ENCODE measurements at places on chromosomes 4 and X.

DNA sequence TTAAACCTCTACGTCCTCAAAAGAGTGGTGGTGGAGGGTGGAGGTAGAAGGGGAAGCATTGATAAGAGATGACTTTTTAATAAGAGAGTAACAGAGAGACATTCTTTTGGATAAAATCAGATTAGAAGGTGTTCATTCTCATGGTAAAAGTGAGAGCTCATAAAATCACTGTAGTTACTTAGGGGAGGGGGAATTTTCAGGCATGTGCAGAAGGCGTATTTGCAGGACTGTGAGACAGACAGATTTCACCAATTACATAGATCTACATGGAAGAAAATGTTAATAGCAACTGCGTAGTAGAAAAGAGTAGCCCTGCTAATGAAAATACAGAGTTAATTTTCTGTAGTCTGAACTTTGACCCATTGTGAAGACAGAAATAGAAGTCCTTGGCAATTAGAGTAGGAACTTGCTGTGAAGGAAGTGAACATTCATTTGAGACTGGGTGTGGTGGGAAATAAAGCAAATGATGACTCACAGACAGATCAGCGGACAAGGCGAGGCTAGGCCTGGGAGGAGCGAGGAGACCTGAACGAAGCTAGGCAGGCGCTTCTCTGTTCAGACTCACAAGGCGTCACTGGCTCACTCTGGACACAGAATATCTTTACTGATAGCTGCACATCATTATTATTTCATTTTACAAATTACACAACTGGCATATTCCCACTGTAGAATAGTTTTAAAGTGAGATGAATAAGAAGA is 57.2 kb upstream of the FAM9C start:
- peak; percentile 73 for DNase-seq

- DNase-seq, result no peak
These were observed 28.1 kb downstream of the KIT start for GRCh38 chr4:54685810-54686209.

DNA sequence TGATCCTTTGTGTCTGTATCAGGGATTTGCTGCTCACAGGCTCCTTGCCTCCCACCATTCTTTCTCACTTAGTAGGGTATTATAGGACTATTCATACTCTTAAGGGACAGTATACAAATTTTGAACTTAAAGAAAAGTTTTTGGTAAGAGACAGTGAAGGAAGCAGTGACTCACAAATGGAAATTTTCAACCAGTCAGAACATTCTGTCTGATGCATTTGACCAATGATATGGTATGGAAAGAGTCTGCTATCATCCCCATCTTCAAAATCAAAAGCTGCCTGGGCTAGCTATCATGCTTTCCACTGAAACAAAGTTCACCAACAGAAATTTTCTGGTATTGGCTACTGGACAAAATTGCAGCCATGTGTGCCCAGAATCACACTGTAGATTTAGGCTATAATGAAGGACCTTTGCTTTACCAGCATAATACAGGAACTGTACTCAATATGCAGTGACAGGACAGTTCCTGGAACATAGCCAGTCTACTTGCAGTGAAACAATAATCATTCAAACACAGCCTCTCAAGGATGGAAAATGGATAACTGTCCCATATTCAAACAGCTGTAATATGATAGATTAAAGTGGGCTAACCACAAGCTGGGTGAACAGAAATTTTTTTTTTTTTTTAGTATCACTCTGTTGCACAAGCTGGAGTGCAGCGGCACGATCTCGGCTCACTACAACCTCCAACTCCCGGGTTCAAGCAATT is 109.0 kb upstream of the ACSL4 start:
- peak; percentile 63 for DNase-seq

GRCh38 chrX:150088766-150089518 is 150.7 kb upstream of the EOLA2 start:
- DNase-seq, result no peak

- no peak for DNase-seq
These were observed 96.1 kb downstream of the PHKA2 start for GRCh38 chrX:18887825-18888212.

- peak; percentile 14 for DNase-seq
These were observed 586 bp downstream of the BCAP31 start for GRCh38 chrX:153723351-153724251.

DNA sequence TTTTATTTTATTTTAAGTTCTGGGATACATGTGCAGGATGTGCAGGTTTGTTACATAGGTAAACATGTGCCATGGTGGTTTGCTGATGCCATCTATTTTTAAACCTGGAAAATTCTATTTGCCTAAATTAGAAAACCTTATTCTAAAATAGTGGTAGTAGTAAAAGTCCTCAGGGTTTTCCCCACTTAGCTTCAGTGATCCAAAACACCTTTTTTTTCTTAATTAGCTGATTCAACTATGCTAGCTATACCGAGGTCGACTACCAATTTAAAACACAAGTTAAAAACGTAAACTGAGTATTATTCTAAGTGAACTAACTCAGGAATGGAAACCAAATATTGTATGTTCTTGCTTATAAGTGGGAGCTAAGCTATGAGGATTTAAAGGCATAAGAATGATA is 70.0 kb upstream of the IL13RA1 start:
- DNase-seq, result no peak

- DNase-seq, result peak; percentile 22
These were observed 508.4 kb upstream of the FTHL17 start for GRCh38 chrX:31580227-31580626.

GRCh38 chrX:19373351-19373891 is 29.7 kb downstream of the PDHA1 start:
- DNase-seq, result no peak

DNA sequence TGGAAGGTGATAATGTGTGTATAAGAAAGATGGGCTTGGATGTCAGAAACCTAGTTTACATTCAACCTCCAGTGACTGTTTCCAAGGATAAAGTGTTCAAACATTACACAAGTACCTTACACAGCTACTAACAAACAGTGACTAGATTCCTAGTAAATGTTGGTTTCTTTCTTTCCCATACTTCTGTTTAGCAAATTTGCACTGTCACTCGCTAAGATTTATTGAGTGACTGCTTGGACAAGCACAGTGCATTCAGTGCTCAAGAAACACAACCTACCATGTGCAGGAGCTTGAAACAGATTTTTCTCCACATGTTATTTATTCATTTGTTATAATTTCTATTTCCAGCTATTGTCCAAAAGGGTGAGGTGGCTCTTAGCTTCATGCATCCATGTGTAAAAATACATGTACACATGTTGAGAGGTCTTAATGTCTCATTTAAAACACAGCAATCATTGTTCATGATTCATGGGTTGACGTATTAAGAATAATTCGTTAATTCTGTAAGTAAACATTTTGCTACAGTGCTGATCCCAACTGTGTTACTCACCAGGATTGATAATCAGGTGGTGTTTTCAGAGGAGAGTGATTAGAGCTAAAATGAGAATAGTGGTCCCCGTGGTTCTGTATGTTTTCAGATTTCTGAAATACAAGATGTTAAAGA is 153.0 kb downstream of the DCLK2 start:
- DNase-seq, result no peak

DNA sequence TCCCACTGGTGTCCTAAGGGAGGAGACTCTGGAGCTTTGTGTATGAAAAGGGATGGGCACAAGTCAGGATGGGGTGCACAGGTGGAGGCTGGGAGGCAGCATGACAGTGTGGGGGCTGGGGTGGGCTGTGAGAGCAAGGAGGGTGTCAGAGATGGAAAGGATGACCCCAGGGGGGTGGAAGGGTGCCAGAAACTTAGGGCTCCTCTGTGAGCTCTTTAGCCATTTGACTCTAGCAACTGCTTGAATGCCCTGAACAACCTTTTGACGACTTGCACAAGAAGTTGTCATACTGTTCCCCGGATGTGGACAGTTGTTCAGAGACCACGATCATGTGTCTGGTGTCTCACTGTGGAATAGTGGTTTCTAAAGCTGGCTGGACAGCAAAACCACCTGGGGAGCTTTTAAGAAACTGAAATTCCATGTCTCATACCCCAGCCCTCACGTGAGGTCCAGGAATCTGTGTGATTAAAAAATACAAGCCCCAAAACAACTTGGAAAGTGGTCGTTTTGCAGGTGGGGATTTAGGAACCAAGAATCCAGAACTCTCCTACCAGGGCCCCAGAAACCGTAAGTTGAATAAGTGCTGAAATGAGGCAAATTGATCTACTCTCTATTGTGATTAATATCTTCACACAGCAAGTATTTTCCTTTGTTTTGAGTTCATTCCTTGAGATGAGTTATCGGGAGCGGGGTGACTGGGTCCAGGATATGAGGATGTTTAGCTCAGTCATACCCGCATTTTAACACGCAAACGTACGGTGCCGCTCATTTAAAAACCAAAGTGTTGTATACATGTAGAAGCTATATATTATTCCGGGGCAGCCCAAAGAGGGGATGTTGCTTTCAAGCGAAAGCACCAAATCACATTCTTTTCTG is 3.4 kb downstream of the RHOH start:
- peak; percentile 48 for DNase-seq

GRCh38 chrX:150051096-150051495 is 112.8 kb upstream of the EOLA2 start:
- no peak for DNase-seq

- DNase-seq, result peak; percentile 84
These were observed at the start of gene KLHL4 for GRCh38 chrX:87517571-87518141. KLHL4 (plus strand) TSS chrX:87517802; CDS start chrX:87517894, 92 bp downstream.

DNA sequence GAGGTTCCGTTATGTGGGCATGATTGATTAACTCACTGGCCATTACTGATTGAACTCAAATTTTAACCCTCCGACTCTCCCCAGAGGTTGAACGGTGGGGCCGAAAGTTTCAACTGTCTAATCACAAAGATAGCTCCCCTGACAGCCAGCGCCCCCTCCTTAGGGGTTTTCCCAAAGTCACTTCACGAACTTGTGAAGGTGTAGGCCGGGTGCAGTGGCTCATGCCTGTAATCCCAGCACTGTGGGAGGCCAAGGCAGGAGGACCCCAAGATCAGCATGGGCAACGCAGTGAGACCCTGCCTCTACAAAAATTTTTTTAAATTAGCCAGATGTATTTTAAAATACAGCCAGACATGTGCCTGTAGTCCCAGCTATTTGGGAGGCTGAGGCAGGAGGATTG is 39.8 kb upstream of the RBM47 start:
- DNase-seq, result no peak

- no peak for DNase-seq
These were observed 1304.0 kb downstream of the FAM133A start for GRCh38 chrX:94977986-94978385.

DNA sequence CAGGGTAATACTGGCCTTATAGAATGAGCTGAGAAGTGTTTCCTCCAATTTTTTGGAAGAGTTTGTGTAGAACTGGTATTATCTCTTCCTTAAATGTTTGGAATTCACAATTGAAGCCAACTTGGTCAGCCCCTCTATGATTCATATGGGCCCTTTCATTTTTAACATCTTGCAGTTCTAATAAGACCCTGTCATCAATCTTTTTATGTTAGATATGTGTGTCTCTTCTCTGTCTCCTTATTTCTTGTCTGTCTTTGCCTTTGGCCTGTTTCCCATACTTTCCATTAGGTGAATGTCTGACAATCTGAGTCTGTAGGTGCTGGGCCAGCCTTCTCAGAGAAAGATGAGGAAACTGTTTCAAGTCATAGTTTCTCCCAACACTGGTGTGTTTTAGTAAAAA is 88.7 kb downstream of the SLC16A2 start:
- DNase-seq, result peak; percentile 63

GRCh38 chr4:14176613-14177012 is 549.1 kb upstream of the BOD1L1 start:
- no peak for DNase-seq

DNA sequence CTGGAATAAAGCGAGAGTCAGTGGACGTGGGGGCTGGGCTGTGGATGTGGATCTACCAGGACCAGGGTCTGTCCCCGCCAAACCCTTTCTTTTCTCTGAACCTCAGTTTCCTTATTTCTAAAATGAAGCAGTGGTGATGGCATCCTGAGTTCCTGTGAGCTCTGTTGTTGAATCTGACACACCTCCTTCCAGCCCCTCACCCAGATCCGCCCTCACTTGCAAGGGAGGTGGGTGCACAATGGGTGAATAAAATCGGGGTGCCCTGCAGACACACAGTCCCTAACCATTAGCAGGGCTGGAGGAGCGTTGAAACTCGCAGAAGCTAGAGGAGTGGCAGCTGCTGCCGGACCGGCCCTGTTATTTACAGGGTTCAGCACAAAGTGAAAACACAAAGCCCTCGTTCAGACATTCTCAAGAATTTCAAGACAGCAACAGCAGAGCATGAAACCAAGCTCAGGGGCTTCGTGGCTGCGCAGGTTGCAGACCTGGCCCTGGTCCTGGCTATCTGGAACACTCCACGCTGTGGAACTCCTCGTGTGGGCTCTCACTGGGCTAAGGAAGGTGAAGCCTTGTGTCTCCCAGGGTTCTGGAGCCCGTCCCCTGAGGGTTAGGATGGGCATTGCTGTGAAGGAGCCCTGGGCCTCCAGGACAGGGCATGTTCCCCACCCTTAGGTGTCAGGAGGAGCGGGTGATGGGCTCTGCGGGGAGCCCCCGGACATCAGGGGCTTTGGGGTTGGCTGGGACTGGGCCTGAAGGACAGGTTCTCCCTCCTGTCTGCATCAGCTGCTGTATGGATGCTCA is 42.9 kb downstream of the PSAPL1 start:
- no peak for DNase-seq

- DNase-seq, result peak; percentile 48
These were observed 35.7 kb upstream of the ANK2 start for GRCh38 chr4:113013751-113014150.

- DNase-seq, result no peak
These were observed 6.9 kb downstream of the ARFIP1 start for GRCh38 chr4:152786627-152787026.

DNA sequence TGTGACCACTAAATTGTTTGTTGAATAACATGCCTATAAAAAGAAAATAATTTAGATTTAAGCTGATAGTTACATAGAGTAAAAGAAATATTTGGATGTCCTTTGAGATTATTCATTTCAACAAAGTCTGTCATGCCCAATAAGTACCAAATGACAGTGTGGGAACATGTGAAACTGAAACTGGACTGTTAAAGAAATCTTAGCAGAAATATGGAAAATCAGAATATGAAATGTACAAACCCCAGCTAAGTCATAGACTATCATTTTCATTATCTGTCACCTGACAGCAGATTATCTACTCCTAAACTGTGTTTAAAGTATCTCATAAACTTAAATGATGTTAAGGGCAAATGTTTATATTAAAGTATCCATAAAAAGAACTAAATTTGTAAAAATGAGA is 437.8 kb upstream of the FAM241A start:
- no peak for DNase-seq

DNA sequence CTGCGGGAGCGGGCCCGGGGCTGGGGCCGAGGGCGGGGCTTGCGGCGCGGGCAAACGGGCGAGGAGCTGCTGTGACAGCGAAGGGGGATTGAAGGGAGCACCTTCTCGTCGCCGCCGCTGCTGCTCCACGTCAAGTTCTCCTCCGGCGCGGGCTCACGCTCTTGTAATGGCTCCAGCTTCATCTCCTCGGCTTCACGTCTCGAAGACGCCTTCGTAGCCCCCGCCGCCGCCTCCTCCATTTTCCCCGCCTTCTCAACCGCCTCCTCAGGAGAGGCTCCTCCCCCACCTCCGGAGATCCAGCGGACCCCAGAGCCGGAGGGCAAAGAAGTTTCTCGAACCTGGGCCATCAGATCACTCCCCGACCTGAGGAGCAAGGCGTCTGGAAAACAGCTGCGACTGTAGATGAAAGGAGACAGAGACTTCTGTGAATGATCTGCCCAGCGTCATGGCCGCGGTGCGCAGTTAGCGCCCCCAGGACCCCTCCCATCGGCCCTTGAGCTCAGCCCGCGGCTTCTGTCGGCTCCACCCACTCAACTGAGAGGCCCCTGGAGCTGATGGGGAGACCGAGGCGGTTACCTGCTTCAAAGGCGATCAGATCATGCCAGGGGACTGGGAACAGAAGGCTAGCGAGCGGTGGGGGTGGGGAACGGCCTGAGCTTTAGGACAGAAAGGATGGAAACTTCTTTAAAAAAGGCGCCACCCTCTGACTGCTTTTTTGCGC is 895 bp downstream of the USP51 start:
- DNase-seq, result peak; percentile 58

GRCh38 chr4:41600243-41600912 is 62.4 kb downstream of the LIMCH1 start:
- no peak for DNase-seq
